ENCODE measurements at places on chromosomes 7 and 10.

DNA sequence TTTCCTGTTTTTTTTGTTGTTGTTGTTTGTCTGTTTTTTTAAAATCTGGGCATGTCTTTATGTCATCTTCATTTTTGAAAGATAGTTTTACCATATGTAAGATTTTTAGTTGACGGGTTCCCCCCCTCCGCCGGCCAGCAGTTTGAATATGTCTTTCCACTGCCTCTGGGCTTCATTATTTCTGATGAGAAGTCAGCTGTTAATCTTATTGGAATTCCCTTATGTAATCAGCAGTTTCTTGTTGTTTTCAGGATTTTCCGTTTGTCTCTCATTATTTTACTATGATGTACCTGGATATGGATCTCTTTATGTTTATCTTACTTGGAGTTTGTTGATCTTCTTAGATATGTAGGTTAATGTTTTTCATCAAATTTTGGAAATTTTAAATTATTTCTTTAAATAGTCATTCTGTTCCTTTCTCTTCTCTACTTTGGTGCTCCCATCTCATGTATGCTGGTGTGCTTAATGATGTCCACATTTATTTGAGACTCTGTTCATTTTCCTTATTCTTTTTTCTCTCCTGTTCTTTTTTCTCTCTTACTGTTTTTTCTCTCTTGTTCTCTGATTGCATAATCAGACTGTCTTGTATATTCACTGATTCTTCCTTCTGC lies 9.7 kb downstream of the EXOC6 start:
- no peak for DNase-seq

DNA sequence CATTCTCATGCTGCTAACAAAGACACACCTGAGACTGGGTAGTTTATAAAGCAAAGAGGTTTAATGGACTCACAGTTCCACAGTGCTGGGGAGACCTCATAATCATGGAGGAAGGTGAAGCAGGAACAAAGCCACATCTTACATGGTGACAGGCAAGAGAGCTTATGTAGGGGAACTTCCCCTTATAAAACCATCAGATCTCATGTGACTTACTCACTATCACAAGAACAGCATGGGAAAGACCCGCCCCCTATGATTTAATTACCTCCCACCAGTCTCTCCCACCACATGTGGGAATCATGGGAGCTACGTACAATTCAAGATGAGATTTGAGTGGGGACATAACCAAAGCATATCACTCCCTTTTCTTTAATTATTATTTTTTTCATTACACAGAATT lies 16.6 kb downstream of the COL28A1 start:
- no peak for DNase-seq

DNA sequence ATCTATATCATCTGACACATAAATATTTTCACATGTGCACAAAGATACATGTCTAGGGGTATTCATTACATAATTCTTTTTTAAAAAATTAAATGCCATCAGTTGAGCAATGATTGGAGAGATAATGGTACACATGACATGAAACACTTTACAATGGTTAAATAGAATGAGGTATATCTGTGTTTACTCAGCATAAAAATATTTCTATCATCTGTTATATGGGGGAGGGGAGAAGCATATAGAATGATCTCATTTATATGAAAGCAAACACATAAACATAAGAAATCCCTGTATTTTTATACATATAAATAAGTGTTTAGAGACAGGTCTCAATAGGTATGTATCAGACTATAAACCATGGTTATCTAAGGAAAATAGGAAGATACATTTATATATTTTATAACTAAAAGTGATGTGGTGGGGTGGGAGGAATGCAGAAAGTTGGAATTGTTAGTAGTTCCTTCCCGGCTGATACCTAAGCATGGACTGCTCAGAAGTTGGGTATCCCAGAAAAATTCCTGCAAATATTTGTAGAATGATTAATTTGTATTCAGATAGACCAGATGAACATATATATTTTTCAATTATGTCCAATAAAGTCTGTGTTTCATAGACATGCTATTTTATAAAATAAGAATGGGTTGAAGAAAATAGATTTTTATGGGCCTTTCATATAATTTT lies 75.1 kb downstream of the SHOC2 start:
- no peak for DNase-seq

- no peak for DNase-seq
Observed at GRCh38 chr10:10814069-10814468, 203.6 kb upstream of the CELF2 start.

DNA sequence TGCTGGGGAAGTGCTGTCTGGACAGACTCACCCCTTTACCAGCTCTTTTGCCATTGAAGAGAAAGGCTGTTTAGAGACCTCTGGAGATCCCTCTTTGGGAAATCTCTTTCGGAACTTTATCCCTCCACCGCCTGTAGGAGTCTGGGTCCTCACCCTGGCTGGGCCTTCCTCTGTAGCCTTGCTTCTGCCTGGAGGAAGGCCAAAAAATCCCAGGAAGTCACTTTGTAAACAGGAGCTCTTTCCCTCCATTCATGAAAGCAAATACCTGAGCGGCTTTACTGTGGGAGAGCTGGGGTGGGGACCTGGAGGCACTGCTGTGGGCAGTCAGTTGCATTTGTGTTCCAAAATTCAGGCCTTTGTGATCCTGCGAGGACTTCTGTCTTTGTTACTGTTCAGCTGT lies 126.2 kb downstream of the KLF6 start:
- no peak for DNase-seq

DNA sequence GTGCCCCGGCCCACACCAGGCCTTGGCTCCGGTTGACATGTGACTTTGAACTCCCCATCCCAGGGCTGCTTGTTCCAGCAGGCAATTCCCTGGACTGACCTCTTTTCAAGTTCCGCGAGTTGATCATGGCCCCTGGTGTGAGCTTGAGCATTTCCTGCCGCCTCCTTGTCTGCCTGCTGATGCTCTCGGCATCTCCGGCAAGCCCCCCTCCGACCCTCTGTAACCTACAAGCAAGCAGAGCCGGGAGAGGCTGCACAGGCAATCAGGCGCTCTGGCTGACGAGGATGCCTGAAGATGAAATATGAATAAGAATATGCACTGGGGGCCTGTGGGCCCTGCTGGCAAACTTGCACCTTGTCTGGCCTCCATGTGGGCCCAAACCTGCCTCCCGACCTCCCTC lies 304.9 kb upstream of the MKI67 start:
- no peak for DNase-seq

GRCh38 chr10:123848564-123849457 lies 42.8 kb downstream of the CPXM2 start:
- DNase-seq, result no peak

DNA sequence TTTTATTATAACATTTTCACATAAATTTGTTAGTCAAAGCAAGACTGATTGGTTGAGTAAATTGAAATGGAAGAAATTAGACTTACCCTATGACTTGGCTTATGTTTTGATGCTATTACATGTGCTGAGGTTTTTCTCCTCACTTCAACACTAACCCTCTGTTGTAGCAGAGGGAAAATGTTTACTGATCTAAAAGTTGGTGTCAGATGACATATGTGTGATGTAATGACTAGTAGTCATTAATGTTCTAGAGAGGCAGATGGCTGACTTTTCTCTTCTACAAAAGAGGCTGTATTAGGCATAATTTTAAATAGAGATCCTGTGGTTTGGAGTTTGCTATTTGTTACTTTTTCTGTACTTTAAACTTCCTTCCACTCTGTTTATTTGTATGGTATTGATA lies 266.0 kb downstream of the BBS9 start:
- no peak for DNase-seq

- DNase-seq, result no peak
Observed at GRCh38 chr7:28155019-28155660, 25.5 kb downstream of the JAZF1 start.

GRCh38 chr7:128210590-128211570 lies 30.2 kb upstream of the LEP start:
- DNase-seq, result no peak

DNA sequence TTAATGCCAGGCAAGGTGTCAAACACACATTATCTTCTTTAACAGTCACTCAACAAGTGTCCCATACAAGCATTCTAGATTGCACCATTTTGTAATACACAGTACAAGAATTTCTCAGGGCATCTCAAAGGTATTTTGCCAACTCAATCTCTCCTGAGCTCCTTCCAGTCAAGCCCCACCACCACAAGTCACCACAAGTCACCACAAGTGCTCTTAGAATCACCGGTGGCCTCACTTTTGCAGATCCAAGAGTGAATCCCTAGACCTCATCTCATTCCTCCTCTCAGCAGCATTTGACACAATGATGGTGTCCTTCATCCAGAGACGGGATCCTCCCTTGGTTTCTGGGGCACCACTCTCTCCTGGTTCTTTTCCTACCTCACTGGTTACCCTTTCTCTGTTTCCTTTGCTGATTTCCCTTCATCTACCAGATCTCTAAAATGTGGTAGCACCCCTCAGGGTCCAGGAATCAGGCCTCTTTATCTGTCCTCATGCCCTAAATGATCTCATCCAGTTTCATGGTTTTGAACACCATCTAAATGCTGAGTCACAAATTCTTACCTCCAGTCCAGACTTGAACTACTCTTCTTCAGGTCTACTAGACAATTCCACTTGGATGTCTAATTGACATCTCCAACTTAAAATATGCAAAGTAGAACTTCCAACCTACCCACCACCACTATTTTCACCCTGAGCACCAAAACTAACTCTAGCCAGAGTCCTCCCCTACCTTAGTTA lies 26.9 kb downstream of the VPS41 start:
- no peak for DNase-seq

DNA sequence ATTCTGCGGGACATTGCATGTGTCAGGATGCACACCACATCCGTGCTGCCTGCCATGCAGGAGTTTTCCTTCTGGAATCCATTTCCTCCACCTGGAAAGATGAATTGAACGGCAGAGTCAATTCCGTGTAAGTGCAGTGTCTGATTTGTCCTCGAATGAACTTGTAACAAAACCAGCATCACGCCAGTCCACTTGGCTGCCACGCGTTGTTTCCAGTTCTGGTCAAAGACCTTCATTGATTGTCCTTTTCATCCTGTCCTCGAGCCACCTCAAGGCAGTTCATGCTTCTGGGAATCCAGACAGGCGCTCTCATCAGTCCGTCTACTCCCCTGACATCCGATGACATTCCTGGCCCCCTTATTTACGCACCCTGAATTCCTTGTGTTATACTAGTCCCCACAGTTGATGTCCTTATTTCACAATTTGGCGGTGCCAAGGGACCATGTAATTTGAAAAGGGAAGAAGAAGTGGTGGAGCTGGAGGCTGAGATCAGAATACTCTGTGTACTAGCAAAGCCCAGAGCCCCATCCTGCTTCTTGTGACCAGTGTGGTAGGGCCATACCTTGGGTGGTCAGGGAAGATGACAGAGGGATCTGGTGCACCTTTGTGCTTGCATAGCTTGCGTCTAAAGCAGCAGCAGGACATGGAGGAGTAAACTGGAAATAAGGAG lies 502.2 kb downstream of the PLXNA4 start:
- no peak for DNase-seq

- no peak for DNase-seq
Observed at GRCh38 chr7:111718886-111719285, 156.6 kb upstream of the IMMP2L start.

DNA sequence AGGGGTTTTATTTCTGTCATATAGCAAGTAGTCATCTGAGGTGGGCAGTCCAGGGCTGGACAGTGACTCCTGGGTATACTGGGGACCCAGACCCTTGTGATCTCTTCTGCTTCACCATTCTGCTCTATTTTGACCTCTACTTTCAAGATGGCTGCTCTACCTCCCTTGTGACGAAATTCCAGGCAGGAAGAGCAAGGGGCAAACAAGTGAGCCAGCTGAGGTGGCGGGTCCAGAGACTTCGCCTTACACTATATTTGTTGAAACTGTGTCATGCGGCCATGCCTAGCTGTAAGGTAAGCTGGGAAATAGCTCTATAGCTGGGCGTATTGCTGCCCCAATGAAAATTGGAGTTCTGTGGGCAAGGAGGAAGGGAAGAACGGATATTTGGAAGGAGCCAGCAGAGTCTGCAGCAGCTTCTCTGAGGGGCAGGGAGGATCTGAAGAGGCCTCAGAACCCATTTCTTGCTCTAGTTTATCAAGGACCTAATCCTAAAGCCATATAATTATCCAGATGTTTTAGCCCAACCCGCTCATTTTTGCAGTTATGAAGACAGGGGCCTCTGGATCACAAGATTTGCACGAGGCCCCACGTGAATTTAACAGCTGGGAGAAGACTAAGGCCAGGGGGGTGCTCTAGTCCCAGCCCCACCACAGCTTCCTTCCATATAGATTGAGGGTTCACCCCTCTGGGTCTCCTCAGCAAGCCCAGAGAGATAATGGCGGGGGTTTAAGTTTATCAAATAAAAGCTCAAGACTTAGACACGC lies 7.7 kb upstream of the CPA1 start:
- no peak for DNase-seq

- DNase-seq, result no peak
Observed at GRCh38 chr7:207418-208129, 15.2 kb downstream of the FAM20C start.

DNA sequence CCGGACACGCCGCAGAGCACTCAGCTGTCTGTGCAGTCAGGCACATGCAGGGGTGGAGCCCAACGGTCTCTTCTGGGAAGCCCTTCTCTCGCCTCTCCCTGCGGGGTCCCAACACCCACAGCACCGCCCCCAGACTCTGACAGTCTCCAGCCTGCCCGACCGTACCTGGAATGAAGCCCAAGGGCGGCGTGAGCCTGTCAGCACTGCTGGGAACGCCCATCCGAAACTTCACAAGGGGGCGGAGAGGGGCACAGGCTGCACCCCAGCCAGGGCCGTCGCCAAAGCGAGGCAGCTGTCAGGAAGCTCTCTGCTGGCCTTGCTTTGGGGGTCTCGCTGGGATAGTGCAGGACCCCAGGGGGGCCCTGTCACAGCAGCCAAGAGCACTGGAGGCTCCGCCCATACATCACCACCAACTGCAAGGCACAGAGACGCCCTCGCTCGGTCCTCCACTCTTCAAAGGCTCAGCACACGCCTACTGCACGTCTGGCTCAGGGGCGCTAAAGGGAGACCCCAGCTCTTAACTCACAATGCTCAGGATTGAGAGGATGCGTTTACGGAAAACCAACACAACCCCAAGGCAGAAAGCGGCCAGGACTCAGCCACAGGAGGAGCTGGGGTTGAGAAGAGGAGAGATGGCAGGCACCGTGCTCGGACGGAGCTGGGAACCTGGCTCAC lies 30.9 kb downstream of the MAD1L1 start:
- DNase-seq, result no peak

- DNase-seq, result no peak
Observed at GRCh38 chr7:50697748-50698147, 84.9 kb downstream of the GRB10 start.

- no peak for DNase-seq
Observed at GRCh38 chr7:117872561-117873309, 506 bp downstream of the CTTNBP2 start.

GRCh38 chr10:62270020-62270419 lies 1.4 kb upstream of the RTKN2 start:
- DNase-seq, result no peak

Data from stimulated activated CD8-positive, alpha-beta memory T cell treated with anti-CD3 and anti-CD28 coated beads, Interleukin-7, amount 100 ng/mL, for 24 hours (primary cell).